Inflammatory macrophage (primary cell): ENCODE measurements at places on chromosomes 3 and 15.
A peak's percentile ranks its signal among the peaks of the same experiment; 100 is the strongest.

DNA sequence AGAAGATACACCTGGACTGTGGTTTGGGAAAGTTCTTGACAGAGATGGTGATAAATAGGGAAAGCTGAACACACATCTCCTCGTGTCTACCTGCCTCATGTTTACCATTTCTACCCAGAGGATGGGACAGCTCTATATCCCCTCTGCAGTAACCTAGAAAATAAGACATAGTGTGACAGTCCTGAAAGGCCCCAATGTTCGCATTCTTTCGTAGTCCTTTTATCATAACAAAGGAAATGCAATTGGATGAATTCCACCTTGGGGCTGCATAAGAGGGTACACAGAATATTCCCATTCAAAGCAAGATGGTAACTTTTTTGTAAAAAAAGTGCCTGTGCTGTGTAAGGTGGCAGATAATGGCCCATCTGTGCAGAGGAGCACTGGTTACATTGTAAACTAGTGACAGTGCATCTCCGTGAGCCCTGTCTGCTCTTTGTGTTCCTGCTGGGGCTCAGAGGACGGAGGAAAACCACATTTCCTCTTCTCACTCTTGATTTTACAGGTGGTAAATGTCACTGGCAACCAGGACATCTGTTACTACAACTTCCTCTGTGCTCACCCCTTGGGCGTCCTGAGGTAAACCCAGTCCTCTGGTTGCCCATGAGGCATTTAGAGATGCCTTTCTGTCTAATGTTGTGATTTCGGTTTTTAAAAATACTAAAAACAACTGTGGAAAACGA, 74.3 kb downstream of the SIDT1 start:
- no peak for DNase-seq

GRCh38 chr15:32700501-32701150, 17.2 kb upstream of the GREM1 start:
- no peak for DNase-seq

- no peak for DNase-seq
These were observed 17.0 kb downstream of the FEZF2 start for GRCh38 chr3:62356356-62356755.

GRCh38 chr3:123365450-123366143, 83.3 kb downstream of the ADCY5 start:
- DNase-seq, result no peak

DNA sequence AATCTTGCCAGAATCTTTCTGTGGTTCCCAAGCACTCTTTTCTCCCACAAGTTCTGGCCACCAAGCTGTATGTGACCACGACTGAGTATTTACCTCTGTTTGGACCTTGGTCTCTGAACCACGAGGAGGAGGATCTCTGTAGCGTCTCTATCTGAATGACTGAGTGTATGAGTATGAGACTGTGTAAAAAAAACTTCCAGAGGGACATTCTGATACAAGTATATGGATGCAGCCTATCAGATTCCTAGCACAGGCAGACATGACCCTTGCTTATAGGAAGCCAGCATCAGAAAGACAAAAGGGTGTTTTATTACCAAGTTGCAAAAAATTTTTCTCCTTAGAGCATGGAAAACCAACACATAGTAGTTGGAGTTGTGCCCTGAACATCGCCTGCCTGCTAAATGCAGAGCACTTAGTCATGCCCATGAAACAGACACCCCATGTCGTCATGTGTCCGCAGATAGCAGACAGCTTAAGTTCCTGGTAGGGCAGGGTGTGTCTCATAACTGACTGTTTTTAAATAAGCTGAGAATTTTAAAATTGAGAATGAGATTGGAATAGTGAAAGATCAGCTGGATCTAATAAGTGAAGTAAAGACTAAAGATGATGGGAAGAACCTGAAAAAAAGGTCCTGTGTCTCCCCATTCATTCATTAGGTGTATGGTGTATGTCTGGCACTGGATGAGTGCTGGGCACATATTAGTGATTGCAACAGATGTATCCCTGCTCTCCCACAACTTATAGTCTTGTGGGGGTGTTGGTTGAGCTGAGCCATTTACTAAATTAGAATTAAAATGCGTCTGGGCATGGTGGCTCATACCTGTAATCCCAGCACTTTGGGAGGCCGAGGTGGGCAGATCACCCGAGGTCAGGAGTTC, 30.9 kb downstream of the DAG1 start:
- peak; percentile 90 for DNase-seq

- DNase-seq, result no peak
These were observed 59.0 kb downstream of the ARIH1 start for GRCh38 chr15:72532991-72533601.

DNA sequence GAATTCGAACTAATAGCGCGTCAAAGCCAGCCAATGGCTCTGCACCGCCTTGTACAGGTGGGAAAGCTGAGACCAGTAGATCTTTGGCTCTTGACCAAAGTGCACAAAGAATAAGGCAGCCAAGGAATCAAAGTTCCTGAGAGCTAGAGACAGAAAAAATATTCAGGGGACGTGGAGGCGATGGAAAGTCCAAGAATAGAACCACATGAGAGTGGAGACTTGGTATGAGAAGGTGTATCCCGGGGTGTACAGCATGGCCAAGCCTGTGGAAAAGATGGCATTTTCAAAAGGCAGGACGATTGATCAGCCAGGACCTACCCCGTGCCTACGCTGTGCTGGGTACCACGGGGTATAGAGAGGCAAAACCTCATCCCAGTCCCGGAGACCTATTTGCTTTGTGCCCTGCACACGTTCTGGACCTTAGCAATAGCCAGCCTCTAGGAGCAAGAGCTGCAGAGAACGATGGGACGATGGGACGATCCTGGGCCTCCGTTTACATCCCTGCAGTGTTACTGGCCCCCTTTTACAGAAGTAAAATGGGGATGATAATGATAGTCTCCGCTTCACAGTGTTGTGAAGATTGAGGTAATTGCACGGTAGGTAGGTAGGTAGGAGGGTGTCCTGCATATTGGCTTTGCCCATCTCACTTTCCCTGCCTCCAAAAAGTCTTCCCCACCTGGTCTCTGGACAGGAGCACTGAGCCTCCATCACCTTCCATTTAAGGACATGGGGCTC, 583 bp upstream of the RBSN start:
- no peak for DNase-seq

DNA sequence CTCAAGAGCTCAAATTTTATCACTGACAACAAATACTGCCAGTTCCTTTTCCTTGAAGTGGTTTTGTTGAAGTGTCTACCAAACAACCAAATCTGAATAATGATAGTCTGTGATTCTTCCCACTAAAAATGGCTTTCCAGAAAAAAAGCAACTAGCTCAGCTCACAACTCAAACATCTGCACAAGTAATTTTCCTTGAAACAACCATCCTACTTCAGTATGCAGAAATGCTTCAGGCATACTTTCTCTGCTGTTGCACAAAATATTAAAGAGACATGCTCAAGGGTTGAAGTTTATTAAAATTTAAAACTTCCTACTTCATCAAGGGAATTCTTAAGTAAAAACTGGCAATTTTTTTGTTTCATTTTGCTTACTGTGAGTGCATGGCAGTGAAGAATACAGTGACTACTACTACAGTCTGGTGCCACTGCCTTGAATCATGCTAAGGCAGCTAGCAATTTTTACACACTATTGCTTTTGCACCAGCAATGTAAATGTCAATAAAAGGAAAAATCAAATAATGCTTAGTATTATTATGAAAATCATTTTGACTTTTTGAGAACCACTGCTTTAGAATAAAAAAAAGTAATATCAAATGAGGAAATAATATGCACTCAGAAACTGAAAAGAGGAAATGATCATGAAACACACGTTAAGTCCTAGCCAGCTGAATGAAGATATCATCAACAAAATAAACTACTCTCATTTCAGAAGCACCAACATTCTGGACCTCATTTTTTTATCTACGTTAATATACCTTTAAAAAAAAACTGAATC, 33.6 kb downstream of the VPS13C start:
- no peak for DNase-seq

DNA sequence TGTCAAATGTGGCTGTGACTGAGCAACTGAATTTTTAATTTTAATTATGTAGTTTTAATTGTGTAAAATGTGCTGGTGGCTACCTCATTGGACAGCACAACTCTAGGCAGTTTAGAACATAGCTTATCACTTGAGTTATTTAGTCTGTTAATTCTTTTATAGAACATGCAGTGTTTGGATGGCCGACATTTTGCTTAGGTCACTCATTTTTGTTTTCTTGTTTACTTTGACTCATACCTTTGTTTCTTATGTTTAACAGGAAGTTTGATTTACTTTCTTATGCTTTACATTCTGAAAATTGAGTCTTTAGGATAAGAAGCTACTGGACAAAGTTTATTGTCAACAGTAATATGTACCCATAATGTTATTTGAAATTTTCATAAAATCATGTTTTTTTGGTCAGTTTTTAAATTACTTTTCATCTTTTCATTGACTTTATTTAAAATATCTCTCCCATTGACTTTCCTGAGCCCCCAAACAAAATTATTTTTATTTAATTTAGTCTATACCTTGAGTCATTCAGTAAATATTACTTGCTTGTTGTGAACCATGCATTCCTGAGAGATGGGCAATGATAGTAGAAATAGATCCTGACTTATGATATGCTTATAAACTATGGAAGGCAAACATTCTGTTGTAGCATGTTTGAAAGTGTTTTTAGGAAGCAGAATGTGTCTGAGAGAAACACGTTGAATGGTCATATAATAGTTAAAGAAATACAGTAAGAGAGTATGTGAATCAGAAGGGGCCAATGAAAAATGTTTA, 60.6 kb downstream of the TCF12 start:
- no peak for DNase-seq

- no peak for DNase-seq
These were observed 60.9 kb upstream of the CDV3 start for GRCh38 chr3:133512416-133513089.

GRCh38 chr3:25000971-25001591, 427.0 kb upstream of the RARB start:
- no peak for DNase-seq

DNA sequence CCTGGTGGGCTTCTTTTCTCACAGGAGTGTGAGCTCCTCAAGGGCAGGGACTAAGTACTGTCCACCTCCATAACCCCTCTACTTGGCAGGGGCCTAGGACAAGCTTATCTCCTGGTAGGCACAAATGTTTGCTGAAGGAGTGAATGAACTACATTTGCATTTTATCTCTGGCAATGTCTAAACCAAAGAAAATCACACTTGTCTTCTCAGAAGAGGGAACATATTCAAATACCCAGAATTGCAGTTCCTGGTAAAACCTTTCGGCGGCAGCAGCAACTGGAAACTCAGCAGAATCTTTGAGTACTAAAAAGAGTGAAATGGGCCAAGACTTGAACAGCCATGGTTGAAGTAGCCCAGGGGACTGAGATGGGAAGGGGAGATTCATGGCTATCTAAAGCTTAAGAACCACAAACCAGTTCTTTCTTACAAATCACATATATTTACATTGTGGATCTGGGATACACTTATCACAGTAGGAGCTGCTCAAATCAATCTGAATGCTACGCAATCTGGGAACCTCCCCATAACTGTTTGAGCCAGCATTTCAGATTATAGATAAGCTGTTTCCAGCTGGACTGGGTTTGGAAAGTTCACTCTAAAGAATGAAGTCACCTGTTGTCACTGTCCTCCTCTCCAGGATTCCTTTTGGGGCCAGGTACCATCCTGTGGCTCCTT, 18.7 kb upstream of the PTPN9 start:
- peak; percentile 41 for DNase-seq
